ENCODE measurements at places on chromosomes 12 and 14. TPM values are rescaled to one million over a fixed set of nuclear protein-coding genes. Genes with fewer than 3 reads are reported as not detected.

Gene MEG3
- 3.1 TPM for total RNA-seq

Gene ZNF839
- total RNA-seq, result 7.3 TPM

Gene ACSM4
- not detected for total RNA-seq

Gene MIPOL1
- total RNA-seq, result 6.3 TPM

Gene NOVA1
- total RNA-seq, result 0.32 TPM

Gene REC8
- total RNA-seq, result 2.3 TPM

Gene CD163
- not detected for total RNA-seq

Gene BDKRB1
- total RNA-seq, result not detected

Gene RBMS2
- total RNA-seq, result 65.6 TPM

Gene DPPA3
- not detected for total RNA-seq

Gene KIF26A
- total RNA-seq, result 18.6 TPM

Gene LRFN5
- total RNA-seq, result under 0.01 TPM

Gene MFAP5
- 0.13 TPM for total RNA-seq

Gene NDUFA12
- total RNA-seq, result 112 TPM

Gene SDR9C7
- not detected for total RNA-seq

Gene KRT6C
- not detected for total RNA-seq

Gene YY1
- total RNA-seq, result 39.8 TPM

Gene HOTAIR
- total RNA-seq, result not detected

Gene CLEC4C
- not detected for total RNA-seq

Gene SERPINA10
- not detected for total RNA-seq

Gene ANKRD33
- not detected for total RNA-seq

Gene MORN3
- total RNA-seq, result 0.49 TPM

Gene POTEM
- not detected for total RNA-seq

Gene PRB2
- total RNA-seq, result not detected

Gene DEPDC4
- total RNA-seq, result 0.32 TPM

Data from bladder microvascular endothelial cell (primary cell).